ENCODE measurements at places on chromosomes 12 and 14.
A peak's percentile ranks its signal among the peaks of the same experiment; 100 is the strongest.

GRCh38 chr14:102500158-102500662, 9.4 kb downstream of the ANKRD9 start:
- peak; percentile 74 for DNase-seq

DNA sequence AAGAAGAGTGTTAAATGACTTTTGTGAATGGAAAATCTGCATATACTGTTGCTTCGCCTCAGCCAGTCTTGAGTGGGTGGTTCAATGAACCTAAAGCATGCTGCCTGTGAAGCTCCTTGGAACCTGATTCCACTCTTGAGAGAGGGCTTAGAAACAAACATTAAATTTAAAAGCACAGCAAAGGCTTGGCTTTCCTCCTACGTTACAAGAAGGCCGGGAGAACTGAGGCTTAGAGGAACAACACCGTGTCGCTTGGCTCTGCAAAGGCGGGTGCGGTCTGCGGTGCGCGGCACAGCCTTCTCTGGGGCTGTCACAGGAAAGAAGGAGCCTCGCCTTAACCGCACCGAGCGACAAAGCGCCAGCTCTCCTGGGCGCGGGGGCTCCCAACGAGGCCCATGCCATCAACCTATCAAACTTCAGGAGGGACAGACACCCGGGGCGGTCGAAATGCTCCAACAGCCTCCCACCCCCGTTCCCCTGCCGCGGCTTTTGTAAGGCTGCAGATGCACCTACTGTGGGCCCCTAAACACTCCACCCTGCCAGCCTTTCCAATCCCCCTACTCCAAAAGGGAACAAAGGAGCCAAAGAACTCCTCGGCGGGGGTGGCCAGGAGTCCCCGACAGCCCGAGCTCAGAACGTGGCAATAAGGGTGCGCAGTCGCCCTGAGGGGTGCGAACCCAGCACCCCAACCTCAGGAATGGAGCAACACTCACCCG, 729 bp downstream of the OSBPL8 start:
- peak; percentile 41 for DNase-seq

- no peak for DNase-seq
Observed at GRCh38 chr12:75774261-75775052, 257.1 kb downstream of the PHLDA1 start.

GRCh38 chr14:96046630-96047029, 7.5 kb downstream of the C14orf132 start:
- no peak for DNase-seq

Data from cerebellum (tissue), 4 donors.